Stimulated activated CD8-positive, alpha-beta memory T cell treated with anti-CD3 and anti-CD28 coated beads, Interleukin-7, amount 100 ng/mL, for 24 hours (primary cell): ENCODE measurements at places on chromosomes 7 and 10.

DNA sequence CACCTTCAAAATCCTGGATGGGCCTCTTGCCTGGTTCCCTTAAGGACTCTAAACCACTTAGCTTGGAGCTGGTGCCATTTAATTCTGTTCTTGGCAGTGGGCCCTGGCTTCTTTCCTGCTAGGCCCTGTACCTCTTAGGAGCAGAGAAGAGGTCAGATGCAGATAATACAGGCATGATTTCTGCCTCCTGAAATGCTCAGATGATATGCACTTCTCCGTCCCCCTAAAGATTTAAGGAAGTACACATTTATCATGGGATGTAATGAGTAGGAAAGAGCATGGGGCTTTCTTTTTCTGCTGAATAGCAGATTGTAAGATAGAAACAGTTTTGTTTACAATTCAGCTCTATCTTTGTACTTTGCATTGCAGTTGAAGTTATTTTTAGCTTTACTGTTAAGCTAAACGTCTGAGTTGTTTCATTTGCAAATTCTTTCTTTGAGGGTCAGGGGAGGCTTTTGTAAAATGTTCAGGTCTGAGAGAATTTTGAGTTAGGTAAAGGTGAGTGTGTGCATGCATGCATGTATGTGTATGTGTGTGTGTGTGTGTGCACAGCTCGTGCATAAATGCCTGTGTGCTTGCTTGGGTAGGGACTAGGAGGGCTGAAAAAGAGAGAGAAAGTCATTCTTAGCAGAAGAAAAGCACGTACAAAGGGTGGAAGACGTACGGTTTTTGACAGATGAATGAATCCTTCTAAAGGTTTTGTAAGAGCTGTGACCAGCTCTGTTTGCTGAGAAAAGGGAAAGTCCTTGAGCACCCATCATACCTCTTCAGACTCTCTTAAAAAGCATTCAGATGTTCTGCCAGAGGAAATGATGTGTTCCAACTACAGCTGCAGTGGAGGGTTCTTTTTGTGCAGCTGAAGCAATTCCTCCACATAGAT, 364.2 kb downstream of the AUTS2 start:
- no peak for DNase-seq

GRCh38 chr7:157558061-157558460, 221.3 kb downstream of the DNAJB6 start:
- DNase-seq = no peak

- DNase-seq = no peak
Observed at GRCh38 chr7:141287936-141288335, 214.1 kb downstream of the TMEM178B start.

- DNase-seq = no peak
Observed at GRCh38 chr7:98562381-98562823, 54.7 kb upstream of the NPTX2 start.

DNA sequence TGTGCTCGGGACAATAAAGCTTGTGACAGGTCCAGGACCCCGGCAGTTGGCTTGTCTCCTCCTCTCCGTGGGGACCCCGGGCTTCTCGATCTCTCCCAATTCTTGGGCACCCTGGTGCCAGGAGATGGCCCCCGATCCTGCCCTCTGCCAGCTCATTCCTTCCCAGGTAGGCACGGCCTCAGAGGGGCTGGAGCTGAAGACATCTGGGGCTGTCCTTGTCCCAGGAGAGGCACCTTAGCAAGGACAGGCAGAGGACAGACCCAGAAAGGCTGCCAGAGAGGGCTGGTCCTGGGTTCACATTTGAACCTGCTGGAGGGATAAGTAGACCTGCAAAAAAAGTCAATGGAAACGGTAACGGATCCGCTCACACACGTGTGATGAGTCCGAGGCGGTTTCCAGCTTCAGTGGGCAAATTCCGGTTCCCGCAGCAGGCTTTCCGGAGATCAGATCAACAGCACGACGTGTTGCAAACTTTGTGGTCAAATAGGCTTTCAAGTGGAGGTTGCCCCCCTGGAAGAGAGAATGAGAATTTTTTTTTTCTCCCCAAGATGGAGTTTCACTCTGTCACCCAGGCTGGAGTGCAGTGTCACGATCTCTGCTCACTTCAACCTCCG, 47.7 kb upstream of the GTF2IRD1 start:
- no peak for DNase-seq

GRCh38 chr7:111743244-111743847, 181.1 kb upstream of the IMMP2L start:
- no peak for DNase-seq

- DNase-seq = no peak
Observed at GRCh38 chr10:66748217-66748616, 177.6 kb upstream of the LRRTM3 start.

GRCh38 chr7:145986248-145986874, 130.2 kb upstream of the CNTNAP2 start:
- DNase-seq = no peak

DNA sequence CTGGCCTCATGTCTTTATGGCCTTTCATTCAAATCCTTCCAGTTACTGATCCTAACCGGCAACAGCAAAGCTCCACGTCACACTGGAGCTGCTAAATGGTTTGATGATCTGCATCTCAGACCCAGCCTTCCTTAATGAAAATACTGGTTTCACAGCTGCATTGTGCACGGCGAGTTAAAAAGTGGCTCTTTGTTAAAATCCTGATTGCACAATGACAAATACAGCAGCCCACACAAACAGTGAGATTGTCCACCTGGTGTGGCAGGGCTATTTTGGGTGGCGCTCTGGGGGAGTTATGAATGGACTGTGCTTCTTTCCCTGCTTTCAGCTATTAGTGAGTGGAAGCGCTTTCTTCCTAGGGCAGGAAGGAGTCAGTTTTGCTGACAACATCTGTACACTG, 63.4 kb upstream of the C1QL3 start:
- DNase-seq = no peak

- DNase-seq = peak; percentile 8
Observed at GRCh38 chr10:59709395-59710125, at the start of gene SLC16A9. SLC16A9 (minus strand) TSS chr10:59709850; CDS start chr10:59684291, 25,559 bp downstream.

DNA sequence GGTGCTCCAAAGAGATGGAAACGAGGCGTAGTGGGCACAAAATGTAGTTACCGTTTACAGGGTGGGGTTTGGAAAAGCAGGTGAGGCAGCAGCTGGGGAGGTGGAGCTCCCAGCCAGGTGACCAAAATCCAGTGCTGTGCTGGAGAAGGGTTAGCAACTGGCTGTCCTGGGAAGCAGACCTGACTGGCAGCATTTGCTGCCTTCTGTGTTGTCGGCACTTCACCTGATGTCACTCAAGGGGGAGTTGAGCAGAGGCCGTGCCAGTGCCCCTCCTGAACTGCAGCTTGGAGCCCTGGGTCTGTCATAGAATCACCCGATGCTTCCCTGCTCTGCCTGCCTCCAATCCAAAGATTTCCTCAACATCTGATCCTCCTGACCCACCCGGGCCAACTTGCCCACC, 12.8 kb downstream of the GCK start:
- DNase-seq = no peak

GRCh38 chr7:33716581-33717477, 188.5 kb upstream of the BMPER start:
- no peak for DNase-seq

GRCh38 chr10:114103284-114103683, 59.6 kb downstream of the ADRB1 start:
- DNase-seq = no peak

- DNase-seq = no peak
Observed at GRCh38 chr7:109532262-109532992, 962.8 kb downstream of the DNAJB9 start.

- no peak for DNase-seq
Observed at GRCh38 chr7:80634505-80634904, 3.9 kb upstream of the CD36 start.

DNA sequence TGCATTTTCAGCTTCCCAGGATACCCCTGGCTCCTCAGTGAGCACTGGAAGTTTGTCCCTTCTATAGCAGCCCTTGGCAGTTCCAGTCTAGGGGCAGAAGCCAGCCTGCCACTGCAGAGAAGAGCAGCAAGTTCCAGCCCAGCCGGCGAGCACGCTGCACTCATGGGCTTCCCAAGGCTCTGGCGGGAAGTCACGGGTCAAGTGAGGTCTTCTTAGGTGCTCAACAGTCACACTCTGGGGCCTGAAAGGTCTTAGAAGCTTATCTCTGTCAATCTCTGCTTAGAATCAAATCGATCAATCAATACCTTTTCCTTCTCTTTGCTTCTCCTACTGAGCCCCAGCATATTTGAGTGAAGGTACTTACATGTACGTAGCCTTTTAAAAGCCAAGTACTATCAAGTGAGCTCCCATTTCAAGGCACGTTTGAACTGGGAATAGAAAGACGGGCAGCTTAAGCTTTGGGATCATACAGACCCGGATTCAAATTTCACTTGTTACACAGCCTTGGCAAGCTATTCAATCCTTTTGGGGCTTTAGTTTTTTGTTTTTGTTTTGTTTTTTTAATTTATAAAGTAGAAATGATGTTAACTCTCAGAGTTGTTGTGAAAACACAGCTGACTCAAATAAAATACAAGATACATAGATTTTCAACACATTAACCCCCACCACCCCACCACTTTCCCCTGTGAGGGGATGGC, 152.6 kb upstream of the KLF14 start:
- DNase-seq = no peak

- DNase-seq = no peak
Observed at GRCh38 chr10:97916586-97916985, 66.9 kb downstream of the GOLGA7B start.

GRCh38 chr7:34184466-34184865, 279.1 kb downstream of the BMPER start:
- no peak for DNase-seq

DNA sequence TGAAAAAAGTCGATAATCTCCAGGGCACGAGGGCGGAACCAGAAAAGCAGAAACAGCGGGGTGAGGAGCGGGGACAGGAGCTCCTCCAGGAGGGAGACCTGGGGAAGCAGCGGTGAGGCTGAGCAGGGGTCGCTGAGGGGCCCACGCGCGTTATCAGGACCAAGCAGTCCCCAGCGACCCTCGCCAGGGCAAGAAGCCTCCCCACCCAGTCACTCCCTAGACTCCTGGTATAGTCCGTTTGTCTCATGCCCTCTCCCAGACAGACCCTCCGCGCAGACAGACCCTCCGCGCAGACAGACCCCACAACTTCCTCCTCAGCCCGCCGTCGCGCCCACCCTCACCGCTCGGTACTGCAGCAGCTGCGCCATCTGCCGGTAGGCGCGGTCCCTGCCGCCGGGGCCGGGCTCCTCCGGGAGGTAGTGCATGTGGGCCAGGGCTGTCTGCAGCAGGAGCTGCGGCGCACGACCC, 6.3 kb downstream of the ATG9B start:
- peak; percentile 79 for DNase-seq

GRCh38 chr7:128383776-128384175, 22.3 kb upstream of the PRRT4 start:
- DNase-seq = no peak

DNA sequence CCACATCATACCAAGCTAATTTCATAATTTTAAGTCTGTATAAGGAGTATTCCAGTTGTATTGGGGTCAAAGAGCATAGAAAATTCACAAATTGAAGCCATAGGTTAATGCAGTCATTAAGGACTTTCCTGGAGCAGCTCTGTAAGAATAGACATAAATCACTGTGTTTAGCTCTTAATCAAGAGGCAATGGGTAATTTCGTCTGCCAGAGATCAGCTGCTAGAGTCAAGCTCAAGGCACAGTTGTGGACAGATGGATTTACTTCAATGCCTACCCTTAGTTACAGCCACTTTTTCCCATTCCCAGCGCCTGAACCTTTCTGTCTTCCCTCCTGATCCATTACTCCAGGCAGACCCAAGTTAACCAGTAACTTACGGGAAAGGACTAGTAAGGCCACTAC, 40.6 kb upstream of the AGBL3 start:
- DNase-seq = no peak

- DNase-seq = no peak
Observed at GRCh38 chr7:28354601-28355402, 57.5 kb upstream of the CREB5 start.

GRCh38 chr10:56991591-56992069, 630.6 kb upstream of the ZWINT start:
- DNase-seq = no peak

GRCh38 chr10:13665516-13666262, 78.9 kb downstream of the PRPF18 start:
- no peak for DNase-seq

DNA sequence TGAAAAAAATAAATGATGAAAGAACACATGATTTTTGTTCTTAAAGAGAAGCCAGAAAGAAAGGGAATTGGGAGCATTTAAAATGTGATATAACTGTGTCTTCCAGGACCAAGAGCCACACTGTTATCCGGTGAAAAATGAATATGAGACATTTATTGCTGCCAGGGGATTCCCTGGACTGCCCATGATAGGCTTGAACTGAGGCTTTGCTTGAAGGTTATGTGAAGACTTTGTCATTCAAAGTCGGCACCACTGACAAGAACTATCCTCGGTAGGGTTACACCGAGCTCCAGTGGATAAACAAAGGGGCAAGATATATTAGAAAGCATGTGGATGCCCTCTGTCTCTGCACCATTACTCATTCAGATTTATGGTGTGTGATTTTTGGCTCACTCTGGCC, 125.4 kb upstream of the MINDY3 start:
- no peak for DNase-seq

GRCh38 chr7:82258181-82258580, 185.4 kb downstream of the CACNA2D1 start:
- no peak for DNase-seq

- DNase-seq = no peak
Observed at GRCh38 chr7:157943561-157943960, 606.8 kb downstream of the DNAJB6 start.

DNA sequence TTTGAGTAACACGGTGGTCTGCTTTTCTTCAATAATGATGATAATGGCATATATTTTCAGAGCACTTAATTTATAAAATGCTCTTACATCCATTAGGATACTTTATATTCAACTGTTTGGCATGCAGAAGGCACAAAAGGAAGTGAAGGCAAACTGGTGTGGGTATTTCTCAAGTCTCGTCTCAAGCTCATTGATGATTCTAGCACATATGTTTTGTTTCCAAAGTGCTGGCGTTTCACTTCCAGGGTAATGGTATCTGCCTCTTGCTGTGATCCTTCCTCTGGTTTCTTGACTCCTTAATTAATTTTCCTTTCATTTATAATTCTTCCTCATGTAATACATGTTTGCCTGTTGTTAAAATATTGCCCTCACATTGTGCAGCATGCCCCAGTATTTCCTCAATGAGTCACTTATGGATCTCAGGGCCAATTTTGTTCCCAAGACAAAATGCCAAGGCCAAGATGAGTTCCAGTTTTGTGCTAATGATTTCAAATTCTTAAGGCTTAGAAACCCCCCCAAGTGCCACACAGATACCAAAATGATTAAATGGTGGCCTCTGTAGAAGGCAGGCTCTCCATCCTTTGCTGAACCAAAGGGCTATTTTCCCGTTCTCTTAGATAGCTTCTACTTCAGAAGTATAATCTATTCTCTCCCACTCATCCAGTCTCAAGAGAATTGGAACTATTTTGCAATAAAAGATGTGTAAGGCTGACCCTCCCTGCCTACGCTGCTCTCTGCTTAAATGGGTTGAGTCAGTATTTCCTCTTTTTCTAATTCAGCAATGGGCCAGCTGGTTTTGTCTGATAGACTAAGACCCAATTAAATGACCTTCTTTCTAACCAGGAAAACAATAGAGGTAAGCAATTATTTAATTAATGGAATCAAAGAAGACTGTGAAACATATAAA, 171.2 kb downstream of the ZNF365 start:
- no peak for DNase-seq
